ENCODE measurements at places on chromosomes 16 and 17.

GRCh38 chr16:78903843-78904242, 696.7 kb downstream of the MAF start:
- no peak for DNase-seq

- DNase-seq = no peak
These were observed 12.3 kb downstream of the HSDL1 start for GRCh38 chr16:84132527-84133285.

- DNase-seq = no peak
These were observed 8.8 kb downstream of the TENT4B start for GRCh38 chr16:50161950-50162349.

DNA sequence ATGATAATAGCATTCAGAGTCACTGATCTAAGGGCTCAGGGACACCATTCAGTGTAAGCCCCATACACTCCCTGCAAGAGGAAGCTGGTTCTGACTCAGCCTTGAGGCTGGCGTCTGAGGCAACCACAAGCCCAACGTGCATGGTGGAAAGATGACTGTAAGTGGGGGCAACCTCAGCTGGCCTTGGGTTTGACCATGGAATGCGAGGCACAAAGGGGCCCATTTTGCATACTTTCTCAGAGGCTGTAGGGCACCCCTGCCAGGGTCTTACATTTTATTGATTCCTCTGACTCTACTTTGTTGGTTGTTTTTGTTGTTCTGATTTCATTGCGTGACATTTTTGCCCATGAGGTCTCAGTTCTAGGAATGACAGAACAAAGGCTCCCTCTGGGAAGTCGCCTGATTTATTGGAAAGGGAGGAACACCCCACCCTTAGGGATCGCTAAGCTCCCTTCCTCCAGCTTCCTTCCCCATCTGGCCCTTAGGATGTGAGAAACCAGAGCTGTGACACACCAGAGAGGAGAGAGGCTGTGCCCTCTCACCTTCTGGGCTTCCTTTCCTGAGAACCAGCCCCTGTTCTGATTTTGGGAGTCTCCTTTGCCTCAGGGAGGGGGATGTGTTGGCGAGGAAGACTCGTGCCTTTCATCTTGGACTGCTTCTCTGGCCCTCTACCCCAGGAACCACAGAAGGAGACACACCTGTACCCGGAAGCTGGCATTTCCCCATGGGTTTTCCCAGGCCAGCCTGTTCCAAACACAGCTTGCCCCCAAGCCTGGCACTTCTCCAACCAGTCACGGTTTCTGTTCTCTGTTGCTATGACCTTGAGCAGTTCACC, 5.6 kb upstream of the CIITA start:
- DNase-seq = no peak

- no peak for DNase-seq
These were observed 82.7 kb upstream of the CREBBP start for GRCh38 chr16:3963203-3963602.

- DNase-seq = no peak
These were observed 28.9 kb downstream of the COX10 start for GRCh38 chr17:14098246-14098645.
